Breast epithelium (tissue), 4 donors: ENCODE measurements at places on chromosomes 7 and 10.
A peak's percentile ranks its signal among the peaks of the same experiment; 100 is the strongest.

- no peak overlapping the region for H3K27ac ChIP-seq
- no peaks in the 10 kb centered on the region for H3K4me1 ChIP-seq
- H3K36me3 ChIP-seq = no peaks in the 10 kb centered on the region
- no peak overlapping the region for H3K4me3 ChIP-seq
- no peaks in the 10 kb centered on the region for H3K27me3 ChIP-seq
These were observed 5.9 kb upstream of the GDF10 start for GRCh38 chr10:47294057-47294456.

- H3K4me1 ChIP-seq = no peaks in the 10 kb centered on the region
- no peak overlapping the region for H3K4me3 ChIP-seq
- no peaks in the 10 kb centered on the region for H3K36me3 ChIP-seq
- no peak overlapping the region for H3K27ac ChIP-seq
- no peak for DNase-seq
These were observed 459.6 kb downstream of the SDK1 start for GRCh38 chr7:3760651-3761050.

DNA sequence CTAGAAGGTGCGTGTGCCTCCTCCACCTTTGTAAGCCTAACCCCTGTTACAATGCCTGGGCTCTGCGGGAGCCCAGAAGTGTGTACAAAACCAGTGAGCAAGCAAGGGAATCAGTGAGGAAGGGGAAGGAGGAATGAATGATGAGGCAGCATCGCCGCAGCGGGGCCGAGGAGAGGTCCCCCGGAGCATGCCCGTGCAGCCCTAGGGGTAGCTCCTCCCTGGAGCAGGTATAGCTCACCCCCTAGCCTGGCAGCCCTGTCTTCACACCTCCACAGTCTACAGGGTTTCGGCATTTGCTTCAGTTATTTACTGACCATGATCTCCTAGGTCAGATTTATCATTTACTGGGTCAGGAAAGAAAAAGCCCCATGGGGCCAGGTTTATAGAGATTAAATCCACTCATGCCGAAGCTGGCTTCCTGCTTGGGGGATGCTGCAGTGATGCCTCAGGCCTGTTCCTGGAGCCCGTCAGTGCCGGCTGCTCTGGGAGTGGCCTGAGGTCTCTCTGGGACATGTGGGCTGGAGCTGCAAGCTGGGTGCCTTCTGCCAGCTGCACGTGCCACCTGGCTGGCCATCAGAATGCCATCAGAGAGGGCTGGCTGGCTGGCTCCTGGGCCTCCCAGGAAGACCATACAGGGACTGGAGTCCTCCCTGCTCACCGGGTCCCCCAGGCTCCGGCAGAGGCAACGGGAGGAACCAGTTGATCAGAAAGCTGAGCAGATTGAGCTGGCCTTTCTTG lies 138.9 kb downstream of the GRK5 start:
- H3K4me3 ChIP-seq = no peak overlapping the region
- H3K4me1 ChIP-seq = no peaks in the 10 kb centered on the region
- H3K36me3 ChIP-seq = no peaks in the 10 kb centered on the region
- DNase-seq = no peak
- H3K27me3 ChIP-seq = no peaks in the 10 kb centered on the region

DNA sequence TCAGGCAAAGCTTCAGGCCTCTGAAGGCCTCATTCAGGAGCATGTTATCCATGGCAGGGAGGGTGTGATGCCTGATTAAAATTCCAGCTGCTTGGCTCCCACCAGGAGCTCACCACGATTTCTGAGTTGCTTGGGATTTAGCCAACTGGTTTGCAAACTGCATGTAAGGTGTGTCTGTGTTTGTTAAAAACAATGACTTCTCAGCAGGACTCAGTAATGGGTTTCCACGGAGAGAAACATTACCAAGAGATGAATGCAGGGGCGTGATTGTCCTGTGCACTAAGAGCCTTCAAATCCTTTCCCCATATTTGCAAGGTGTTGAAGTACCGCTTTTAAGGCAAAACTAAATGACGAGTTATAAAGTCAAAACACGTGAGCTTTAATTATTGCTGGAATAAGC lies 88.8 kb upstream of the BTBD16 start:
- no peak overlapping the region for H3K27ac ChIP-seq
- H3K27me3 ChIP-seq = no peaks in the 10 kb centered on the region
- no peak for DNase-seq
- H3K4me1 ChIP-seq = no peaks in the 10 kb centered on the region
- H3K4me3 ChIP-seq = no peak overlapping the region
- no peaks in the 10 kb centered on the region for H3K36me3 ChIP-seq

DNA sequence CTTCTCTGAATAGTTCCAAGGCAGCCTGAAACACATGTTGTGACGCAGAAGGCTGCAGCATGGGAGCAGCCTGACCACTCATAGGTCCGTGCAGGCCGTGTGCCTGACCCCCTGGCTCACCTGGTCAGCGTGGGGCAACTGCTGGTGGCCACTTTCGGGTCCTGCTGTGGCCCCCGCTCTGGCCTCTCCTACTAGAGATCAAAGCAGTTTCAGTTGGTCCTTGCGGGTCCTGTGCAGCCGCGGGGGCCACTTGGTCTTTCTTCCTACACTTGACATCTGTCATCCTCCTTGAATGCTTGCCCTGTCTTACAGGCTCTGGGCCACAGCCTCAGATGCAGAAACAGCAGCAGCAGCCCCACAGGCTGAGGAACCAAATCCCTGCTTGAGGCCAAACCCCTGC lies 320.8 kb upstream of the ZNF32 start:
- H3K27ac ChIP-seq = no peak overlapping the region
- no peak overlapping the region for H3K4me3 ChIP-seq
- H3K27me3 ChIP-seq = no peaks in the 10 kb centered on the region
- no peaks in the 10 kb centered on the region for H3K36me3 ChIP-seq
- no peak for DNase-seq
- no peaks in the 10 kb centered on the region for H3K4me1 ChIP-seq

DNA sequence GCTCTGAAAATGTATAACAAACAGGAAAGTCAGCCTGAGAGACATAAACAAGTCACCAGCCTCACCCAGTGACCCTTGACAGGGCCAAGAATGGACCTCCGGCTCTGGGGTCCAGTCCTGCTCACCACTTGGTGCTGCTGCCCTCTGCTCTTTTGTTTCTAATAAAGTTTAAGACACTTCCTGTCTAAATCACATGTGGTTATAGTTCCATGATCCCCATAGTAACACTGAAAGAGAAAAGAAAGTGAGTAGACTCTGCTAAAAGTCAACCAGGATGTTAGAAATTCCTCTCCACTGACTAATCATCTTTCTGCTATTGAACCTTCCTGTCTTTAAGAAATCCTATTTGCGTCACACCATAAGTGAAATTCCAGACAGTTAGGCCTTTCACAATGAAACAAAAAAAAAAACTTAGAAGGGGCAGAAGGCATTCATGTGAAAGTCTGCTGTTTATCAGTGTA lies 179.2 kb upstream of the BET1 start:
- H3K4me3 ChIP-seq = no peak overlapping the region
- H3K4me1 ChIP-seq = no peaks in the 10 kb centered on the region
- no peak for DNase-seq
- no peaks in the 10 kb centered on the region for H3K36me3 ChIP-seq
- H3K27ac ChIP-seq = peak overlapping the region; percentile 75

DNA sequence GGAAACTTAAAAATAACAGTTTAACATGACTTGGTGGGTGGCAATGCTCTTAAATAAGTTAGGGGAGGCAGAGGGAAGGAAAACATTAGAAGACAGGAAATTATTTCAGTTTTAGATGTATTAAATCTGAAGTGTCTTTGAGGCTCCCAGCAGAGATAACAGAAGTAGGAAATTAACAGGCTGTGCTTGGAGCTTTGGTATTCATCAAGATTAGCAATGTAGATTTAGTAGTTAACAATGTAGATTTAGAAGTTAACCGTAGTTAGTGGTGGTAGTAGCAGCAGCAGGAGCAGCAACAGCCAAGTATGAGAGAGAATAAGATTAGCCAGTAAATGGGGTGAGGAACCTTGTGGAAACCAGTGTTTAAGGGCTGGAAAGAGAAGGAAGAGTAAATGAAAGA lies 48.7 kb upstream of the UBN2 start:
- H3K27ac ChIP-seq = no peak overlapping the region
- DNase-seq = no peak
- H3K27me3 ChIP-seq = no peaks in the 10 kb centered on the region
- no peak overlapping the region for H3K4me3 ChIP-seq
- H3K4me1 ChIP-seq = no peaks in the 10 kb centered on the region
- H3K36me3 ChIP-seq = no peaks in the 10 kb centered on the region

DNA sequence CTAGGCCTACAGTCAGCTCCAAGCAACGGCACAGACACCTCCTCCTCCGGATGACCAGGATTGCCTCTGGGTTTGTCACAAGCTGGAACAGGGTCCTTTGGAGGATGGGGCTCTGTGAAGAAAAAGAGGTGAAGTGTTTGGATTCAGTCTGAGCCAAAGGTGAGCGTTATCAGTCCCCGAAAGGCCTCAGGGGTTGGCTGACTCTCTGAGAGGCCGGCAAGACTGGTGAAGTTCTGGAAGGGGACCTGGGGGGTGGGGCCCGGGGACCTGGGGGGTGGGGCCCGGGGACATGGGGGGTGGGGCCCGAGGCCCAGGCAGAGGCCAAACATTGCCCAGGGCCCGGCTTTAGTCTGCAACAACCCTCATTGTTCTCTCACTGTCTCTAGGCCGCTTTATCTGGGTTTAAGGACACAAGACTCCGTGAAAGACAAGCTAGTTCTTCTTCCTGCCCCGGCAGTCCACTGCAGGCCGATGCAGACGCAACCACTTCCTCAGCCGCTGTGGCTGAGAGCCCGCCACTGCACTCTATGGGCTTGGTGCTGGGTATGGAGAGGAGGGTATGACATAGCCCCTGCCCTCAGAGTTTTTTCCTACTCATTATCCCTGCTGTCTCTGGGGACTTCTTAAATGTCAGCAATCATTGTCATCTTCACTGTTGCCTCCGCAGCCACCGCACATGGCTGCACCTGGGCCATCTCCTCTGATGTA lies 27.4 kb upstream of the PSAP start:
- no peaks in the 10 kb centered on the region for H3K4me1 ChIP-seq
- no peak overlapping the region for H3K4me3 ChIP-seq
- no peaks in the 10 kb centered on the region for H3K27me3 ChIP-seq
- H3K27ac ChIP-seq = peak overlapping the region; percentile 8
- no peaks in the 10 kb centered on the region for H3K36me3 ChIP-seq

DNA sequence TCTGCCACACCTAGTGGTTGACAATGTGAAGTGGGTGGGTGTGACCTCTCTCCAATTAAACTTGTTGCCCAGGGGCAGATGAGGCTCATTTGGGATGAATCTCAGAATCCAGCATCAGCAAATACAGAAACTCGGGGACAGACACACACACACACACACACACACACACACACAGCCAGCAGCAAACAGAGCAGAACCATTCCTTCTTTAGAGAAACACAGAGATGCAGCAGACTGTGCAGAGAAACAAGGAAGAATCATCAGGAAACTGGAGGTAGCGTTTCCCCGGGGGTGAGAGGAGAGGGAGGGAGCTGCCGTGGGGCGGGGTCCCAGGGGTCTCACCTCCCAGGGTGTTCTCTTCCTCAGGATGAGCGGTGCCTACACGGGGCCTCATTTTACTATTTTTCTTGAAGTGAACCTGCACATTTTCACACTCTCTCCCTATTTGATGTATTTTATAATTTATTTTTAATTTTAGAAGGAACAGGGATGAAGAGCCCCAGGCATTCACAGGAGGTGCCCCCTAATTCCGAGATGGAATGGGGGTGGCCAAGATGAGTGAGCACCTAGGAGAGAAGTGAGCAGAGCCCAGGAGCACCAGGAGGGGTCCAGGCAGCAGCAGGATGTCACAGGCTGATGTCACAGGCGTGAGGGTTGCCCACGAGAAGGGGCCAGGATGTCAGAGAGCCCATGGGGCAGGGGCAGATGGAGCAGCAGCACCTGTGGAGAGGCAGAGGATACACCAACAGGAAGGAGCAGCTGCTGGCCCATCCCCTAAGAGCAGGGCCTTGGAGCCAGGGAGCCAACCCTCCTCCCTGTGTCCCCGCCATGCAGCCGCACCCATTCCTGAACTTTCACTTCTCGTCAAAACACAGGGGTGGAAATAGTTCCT lies 85.3 kb upstream of the PPP2R2D start:
- DNase-seq = peak; percentile 8
- H3K4me3 ChIP-seq = no peak overlapping the region
- no peaks in the 10 kb centered on the region for H3K27me3 ChIP-seq
- no peaks in the 10 kb centered on the region for H3K36me3 ChIP-seq
- H3K4me1 ChIP-seq = no peaks in the 10 kb centered on the region

DNA sequence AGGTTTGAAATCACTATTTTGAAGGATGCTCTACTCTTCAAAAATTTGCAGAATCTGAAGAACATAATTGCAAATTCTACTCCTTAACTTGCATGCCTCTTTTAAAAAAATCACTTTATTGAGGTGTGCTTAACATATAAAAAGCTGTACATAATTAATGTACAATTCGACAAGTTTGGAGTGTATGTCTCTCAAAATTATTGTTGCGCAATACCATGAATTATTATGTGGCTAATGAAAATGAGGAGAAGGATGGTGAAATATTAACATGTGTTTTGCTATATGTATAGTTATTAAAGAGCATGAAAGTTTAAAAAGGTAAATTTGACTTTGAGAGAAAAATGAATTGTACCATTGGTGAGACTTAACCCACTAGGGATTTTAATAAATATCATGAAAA lies 187.2 kb upstream of the MALRD1 start:
- DNase-seq = no peak
- H3K27me3 ChIP-seq = no peaks in the 10 kb centered on the region
- no peaks in the 10 kb centered on the region for H3K4me1 ChIP-seq
- no peaks in the 10 kb centered on the region for H3K36me3 ChIP-seq

DNA sequence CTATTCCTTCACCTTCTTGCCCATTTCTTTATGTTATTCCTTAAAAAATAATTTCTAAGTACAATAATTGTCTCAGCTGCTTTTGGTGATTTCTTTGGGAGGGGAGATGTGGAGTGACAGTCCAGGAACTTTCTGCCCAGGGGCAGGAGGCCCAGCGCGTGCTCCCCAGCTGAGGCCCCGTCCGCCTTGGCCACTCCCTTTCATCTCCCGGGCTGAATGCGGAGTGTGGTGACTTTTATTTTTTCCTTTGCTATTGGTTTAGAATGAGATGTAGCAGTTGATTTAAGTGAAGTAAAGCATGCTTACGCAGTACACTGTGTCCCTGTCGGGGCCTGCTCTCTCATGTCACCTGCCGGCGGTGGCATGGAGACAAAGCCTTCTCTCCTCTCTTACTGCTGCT lies 141.6 kb downstream of the MGMT start:
- no peaks in the 10 kb centered on the region for H3K27me3 ChIP-seq
- no peaks in the 10 kb centered on the region for H3K36me3 ChIP-seq
- DNase-seq = no peak
- H3K4me3 ChIP-seq = no peak overlapping the region
- no peaks in the 10 kb centered on the region for H3K4me1 ChIP-seq

DNA sequence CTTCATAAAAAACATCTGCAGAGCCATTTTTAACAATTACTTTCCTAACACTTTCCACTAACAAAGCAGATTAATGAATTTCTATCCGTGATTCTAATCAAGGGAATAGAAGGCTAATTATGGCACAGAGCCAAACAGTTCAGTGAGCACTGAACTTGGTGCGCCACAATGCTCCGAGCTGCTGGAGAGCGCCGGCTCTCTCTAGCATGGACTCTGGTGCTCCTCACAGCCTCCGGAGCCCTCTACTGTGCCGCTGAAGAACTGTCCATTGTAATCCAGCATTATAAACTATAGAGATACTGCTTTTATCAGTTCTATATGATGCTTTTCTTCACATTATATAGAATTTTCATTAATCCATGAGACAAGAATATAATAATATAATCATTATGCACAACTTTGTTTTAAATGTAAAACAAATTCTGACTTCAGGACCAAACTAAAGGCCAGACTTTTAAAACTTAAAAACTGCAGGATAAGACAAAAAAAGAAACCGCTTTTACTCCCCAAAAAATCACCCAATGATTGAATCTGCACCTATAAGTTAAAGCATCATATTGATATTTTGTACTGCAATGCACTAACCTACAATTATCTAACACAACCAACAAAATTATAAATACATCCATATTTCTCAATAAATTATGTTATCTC lies 123.6 kb downstream of the RNF32 start:
- H3K27ac ChIP-seq = no peak overlapping the region
- no peak for DNase-seq
- H3K4me1 ChIP-seq = no peaks in the 10 kb centered on the region
- H3K36me3 ChIP-seq = no peaks in the 10 kb centered on the region
- no peak overlapping the region for H3K4me3 ChIP-seq
